Naive thymus-derived CD8-positive, alpha-beta T cell (primary cell): ENCODE measurements at places on chromosomes 3 and 15. TPM values are rescaled to one million over a fixed set of nuclear protein-coding genes. Genes with fewer than 3 reads are reported as not detected.

RARRES1 gene
- polyA plus RNA-seq, result not detected

DNA sequence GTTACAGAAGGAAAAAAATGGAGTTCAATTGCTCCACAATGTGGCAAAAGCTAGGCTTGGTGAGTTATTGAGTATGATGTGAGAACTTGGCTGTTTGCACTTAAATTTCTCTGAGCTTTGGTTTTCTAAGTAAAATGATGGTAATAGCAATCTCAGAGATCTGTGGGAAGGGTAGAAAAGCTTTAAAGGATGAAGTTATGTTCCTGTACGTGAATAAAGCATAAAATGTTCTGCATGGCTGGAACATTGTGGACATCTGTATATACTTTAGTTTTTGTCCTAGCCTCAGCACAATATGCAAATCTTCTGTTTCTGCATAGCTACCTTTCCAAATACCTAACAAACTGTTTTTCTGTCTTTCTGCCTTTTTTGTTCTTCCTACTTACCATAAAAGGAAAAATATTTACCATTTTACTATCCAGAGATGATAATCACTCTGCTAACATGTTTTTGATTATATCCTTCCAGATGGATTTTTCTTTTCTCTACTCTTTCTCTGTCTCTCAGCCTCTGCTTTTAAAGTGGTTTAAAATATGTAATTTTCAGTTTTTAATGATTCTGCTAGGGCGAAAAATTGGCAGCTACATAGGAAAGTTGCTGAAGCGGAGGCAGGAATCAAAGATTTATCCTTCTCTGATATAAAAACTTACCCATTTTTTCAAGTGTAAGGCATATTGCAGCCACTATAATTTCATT, 188.1 kb downstream of the FNDC3B start:
- no peak for DNase-seq

- no peak for DNase-seq
Observed at GRCh38 chr15:99564221-99565048, 1.3 kb upstream of the MEF2A start.

DNA sequence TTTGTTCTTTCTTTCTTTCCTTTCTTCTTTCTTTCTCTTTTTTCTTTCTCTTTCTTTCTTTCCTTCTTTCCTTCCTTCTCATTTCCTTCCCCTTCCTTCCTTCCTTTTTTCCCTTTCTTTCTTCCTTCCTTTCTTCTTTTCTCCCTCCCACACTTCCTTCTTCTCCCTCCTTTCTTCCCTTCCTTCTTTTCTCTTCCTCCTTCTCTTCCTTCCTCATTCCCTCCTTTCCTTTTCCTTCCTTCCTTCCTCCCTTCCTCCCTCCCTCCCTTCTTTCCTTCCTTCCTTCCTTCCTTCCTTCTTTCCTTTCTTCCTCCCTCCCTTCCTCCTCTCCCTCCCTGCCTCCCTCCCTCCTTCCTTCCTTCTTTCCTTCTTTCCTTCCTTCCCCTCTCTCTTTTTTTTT, 755.7 kb upstream of the GRM7 start:
- no peak for DNase-seq

GRCh38 chr15:70339571-70340493, 242.1 kb upstream of the TLE3 start:
- DNase-seq, result peak; percentile 11

DNA sequence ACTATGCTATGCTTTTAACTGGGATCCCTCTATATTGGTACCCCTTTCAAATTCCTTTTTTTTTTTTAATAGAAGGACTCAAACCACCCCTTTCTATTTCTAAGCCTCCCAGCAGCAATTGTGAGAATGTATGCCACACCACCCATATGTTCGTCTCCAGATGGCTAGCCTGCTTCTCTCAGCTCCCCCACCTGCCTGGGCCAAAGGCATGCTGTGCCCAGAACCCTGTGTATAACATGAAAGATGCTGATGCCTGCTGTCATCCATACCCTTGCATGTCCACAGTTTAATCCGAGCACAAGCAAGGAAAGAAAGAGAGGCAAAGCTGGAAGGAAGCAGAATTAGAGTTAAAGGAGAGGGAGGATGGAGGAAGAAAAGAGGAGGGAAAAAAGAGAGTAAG, 159.5 kb upstream of the CNTN6 start:
- DNase-seq, result no peak
